ENCODE measurements at places on chromosomes 4 and X.

DNA sequence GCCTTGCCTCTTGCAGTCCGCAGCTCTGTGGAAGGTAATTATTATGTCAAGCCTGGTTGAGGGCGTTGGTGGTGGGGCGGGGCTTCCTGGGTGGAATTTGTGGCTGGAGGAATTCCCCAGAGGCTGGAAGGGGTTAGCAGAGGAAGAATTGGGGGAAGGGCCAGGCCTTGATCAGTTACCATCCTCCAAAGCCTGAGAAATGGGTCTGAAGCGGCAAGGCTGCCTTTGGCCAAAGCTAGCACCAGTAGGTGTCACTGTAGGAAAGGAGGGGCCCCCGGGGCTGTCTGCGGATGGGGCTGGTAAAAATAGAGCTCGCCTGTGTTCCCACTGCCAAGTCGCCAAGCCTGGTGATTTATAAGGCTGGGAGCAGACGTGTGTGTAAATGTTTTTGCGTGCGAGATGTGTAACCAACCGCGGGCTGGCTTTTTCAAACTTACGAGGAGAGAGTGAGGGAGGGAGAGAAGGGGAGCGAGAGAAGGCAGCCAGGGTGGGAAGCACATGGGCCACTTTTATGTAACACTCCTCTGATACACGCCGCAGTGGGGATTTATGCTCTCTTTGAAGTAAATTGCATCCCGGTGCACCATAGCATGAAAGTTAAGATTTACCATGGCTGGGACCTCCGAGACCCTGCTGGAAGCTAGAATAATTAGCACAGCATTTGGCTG is 367.0 kb downstream of the BCOR start:
- peak; percentile 42 for DNase-seq

DNA sequence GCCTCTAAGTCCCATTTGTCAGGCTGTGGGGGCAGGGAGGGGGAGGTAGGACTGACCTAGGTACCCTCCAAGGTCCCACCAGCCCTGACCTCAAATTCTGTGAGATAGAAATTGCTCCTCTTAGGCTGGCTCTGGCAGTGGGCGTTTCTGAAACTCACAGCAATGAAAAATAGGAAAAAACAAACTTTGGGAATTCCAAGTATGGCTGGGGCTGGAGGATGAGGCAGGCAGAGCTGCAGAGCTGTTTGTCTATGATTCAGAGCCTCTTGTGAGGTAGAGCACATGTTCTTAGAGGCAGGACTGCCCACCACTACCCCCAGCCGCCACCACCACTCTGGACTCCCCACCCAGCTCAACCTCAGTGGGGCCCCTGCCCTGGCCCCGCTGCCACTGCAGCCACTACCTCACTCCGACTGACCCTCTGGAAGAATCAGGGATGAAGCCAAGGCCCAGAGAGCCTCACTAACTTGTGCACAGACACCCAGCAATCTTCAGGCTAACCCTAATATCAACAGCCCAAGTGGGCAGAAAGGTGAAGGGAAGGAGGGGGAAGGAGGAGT is 98.2 kb downstream of the PJA1 start:
- DNase-seq, result no peak

DNA sequence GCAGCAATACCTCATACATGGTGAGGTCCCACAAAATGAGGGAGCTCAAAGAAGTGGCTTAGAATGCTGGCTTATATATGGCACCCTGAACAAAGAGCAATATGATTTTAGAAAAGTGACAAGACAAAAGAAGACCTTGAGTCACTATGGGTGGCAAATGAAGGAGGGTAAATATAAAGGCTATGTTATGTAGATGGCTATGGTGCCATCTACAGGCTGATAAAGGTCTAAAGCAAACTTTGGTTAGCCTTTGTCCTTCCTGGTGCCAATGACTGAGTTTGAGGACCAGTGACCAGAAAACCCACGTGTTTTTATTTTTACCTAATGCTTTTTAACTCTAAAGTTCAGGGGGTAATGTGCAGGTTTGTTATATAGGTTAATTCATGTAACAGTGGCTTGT is 151.8 kb downstream of the CCNG2 start:
- no peak for DNase-seq

- DNase-seq, result no peak
These were observed 36.6 kb downstream of the PCGF3 start for GRCh38 chr4:742096-742741.

GRCh38 chrX:31606771-31607170 is 534.9 kb upstream of the FTHL17 start:
- no peak for DNase-seq

GRCh38 chr4:145316897-145317574 is 136.6 kb upstream of the OTUD4 start:
- DNase-seq, result no peak

DNA sequence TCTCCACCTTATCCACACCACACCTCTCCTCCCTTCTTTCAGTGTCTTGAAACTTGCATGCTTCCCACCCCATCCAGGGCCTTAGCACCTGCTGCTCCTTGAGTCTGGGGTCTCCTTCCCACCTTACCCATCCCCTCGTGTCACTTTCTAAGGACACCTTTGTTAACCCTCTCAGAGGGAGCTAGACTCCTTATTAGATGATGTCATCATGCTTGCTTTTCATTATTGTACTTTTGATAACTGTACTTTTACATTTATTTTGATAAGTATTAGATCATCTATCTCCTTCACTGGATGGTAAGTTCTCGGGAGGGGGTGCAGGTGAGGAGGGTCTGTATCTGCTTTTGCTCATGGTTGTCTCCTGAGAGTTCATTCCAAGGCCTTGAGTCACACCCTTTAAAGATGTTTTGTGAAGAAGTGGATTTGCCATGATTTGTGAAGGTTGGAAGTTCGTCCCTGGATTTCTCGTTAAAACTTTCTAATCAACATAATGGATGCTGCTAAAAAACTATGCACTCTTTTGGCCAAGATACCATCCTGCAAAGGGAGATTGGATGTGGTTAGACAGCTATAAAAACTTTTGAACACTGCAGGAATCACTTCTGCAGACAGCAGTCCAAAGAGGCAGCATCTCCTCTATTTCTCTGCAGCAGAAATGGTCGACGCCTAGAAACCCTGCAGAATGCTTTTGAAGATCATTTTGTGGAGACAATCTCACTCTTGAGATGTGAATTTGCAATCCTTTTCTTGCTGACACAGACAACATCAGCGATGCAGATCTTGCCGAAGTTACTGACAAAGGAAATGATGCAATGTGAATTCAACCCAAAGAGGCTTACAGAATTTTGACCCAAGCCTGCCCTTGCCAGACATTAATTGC is 69.6 kb downstream of the ENPP6 start:
- DNase-seq, result no peak

DNA sequence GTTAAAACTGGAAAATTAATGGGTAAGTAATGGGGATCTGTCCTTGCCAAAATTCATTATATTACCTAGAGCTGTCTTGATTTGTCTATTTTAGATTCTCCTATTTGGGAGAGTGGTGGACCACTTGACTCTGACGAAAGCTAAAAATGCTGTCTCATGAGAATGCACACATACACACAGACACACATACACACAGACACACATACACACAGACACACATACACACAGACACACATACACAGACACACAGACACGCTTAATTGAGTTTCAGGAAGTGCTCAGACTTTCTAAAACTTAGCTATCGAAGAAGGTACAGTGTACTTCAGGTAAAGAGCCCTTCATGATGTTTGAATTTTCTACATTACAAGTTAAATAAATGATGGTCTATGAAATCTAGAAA is 279.5 kb downstream of the ANKRD50 start:
- DNase-seq, result no peak

GRCh38 chr4:88779431-88779830 is 81.8 kb upstream of the NAP1L5 start:
- DNase-seq, result no peak

DNA sequence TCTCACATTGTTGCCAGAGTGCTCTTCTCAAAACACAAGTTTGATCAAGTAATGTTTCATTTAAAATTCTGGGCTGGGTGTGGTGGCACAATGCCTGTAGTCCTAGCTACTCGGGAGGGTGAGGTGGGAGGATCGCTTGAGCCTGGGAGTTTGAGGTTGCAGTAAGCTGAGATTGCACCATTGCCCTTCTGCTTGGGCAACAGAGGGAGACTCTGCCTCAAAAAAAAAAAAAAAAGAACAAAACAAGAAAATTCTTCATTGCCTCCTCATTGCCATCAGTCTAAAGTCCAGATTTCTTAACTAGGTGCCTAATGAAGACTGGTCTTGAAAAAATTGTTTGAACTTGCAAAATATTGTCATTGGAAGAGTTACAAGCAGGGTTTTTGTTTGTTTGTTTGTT is 120.1 kb downstream of the MFAP3L start:
- no peak for DNase-seq

DNA sequence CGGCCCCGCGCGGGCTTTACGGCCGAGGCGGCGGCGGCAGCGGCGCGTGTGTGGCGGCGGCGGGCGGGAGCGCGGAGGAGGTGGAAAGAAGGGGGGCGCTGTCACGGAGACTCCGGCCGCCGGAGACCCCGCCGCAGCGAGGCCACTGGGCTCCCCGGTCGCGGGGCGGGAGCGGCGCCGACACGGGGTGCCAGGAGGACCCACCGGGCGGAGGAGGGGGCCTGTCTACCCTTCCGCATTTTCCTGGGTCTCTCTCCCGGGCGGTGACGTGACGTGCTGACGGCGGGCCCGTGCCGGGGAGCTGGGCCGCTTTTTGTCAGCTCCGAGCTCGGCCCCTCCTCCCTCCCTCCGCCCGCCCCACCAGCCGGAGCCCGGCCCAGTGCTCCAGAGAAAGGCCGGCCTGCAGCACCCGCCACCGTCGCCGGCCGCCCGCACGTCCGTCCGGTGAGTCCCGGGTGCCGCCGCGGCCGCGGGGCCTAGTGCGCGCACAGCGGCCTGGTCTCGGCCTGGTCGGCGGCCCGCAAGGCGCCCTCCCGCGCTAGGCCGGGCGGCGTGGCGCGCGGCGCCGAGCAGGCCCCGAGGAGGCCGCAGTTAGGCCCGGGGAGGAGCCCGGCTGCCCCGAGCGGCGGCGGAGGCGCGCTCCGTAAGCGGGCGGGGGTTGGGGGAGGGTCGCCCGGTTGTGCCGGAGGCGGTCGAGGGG is at the start of gene ZFX:
ZFX (plus strand) TSS at position 379 of the 700 bp plus-strand sequence. CDS start 23,014 bp downstream, outside the sequence.
- peak; percentile 74 for DNase-seq

GRCh38 chr4:82268050-82268825 is 105.6 kb downstream of the HNRNPD start:
- no peak for DNase-seq

- no peak for DNase-seq
These were observed 149.5 kb downstream of the MAML3 start for GRCh38 chr4:140004549-140004895.

- DNase-seq, result no peak
These were observed 2.7 kb downstream of the GPRASP2 start for GRCh38 chrX:102714994-102715393.

DNA sequence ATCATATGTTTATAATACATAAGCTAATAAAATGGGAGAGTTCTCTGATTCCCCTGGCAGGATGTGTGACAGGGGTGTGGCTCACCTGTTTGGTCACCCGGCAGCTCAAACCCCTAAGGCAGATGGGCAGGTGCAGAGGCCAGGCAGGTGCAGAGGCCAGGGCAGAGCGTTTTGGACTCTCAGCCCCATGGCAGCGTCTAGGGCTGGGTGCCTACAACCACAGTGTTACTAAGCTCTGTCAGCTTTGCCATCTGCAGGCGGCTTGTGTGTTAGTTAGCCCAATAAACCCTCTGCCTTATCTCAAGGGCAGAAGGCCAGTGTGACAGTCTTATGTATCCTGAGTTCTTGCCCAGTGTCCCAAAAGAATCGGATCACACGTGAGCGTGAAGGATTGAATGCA is 54.0 kb upstream of the UGT2B15 start:
- DNase-seq, result no peak

Data from activated naive CD8-positive, alpha-beta T cell treated with anti-CD3 and anti-CD28 coated beads, Interleukin-2, amount 10 ng/mL, durations not matched to agents 7 days and 5 days (primary cell).